NCI-H1436 treated with DMSO at 0.1 percent for 48 hours (cell line): ENCODE measurements at places on chromosomes 16 and 17.

DNA sequence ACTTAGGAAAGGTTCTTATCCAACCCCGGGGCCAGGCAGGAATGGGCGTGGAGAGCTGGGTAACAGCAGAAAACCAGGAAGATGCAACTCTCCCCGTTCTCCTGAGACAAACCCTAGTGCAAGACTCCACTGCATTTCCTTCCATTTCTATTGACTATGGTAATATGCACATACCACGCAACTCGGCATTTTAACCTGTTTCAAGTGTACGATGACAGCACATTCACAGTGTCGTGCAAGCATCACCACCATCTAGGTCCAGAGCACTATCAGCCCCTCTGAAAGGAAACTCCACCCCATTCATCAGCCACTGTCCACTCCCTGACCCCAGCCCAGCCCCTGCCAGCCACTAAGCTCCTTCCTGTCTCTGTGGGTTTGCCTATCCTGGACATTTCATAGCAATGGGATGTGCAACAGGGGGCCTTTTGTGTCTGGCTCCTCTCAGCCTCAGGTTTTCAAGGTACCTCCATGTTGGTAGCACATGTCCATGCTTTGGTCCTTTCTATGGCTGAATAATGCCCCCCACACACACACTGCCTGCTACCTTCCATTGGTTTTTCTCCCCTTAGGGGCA lies 441.9 kb downstream of the SOX9 start:
- DNase-seq, result no peak

- DNase-seq, result no peak
These were observed 26.7 kb upstream of the IRX6 start for GRCh38 chr16:55297062-55297909.

DNA sequence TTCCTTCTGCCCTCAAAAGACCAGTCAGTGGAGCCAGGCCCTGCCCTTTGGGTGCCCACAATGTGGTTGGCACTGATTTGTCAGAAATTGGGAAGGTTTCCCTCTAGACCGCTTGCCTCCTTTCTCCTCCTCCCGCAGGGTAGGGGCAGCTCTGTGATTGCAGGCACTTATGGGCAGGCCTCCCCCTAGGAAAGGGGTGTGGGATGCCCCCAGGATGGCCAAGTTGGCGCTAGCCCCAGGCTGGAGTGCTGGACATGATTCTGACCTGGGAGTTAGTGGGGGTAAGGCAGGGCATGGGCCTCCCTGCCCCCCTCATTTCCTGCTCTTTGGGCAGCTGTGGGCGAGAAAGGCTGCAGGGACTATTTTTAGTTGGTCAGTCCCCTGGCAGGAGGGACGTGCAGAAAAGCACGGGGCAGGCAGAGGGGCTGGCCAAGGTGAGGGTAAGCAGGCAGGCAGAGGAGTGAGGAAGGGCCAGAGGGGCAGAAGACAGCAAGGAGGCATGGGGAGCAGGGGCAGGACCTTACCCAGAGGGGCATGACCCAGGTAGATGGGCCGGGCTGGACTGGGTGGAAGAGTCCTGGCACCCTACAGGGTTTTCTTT lies 3.3 kb downstream of the RARA start:
- DNase-seq, result no peak

DNA sequence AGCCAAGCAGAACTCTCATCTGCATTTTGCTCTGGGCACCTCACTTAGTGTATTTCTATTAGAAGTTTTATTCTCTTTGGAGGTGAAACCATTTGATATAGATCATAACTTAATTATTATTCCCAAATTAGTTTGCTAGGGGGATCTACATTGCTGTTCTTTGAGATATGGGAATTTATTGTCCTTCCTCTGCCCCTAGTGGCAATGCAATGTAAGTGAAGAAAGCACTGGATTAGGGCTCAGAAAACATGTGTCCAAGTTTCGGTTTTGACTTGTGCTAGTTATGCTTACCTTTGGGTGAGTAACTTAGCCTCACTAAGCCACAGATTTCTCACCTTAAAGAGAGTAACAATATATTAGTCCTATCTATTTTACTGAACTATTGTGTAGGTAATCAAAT lies 2.9 kb downstream of the KRT39 start:
- DNase-seq, result no peak

DNA sequence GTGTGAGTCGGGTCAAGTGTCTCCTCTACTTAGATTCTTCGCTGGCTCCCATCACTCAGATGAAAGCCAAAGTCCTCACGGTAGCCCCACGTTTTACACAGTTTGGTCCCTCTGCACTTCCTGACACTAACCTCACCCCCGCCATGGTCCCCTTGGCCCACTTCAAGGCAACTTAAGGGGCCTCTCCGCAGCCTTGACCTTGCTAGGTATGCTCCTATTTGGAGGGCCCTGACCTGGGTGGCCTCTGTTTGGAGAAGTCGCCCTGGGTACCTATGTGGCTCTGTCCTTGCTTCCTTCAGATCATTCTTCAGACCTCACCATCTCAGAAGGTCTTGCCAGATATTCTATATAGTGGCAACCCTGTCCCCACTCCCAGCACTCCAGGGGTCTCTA lies 110.2 kb downstream of the SOCS1 start:
- DNase-seq, result no peak

DNA sequence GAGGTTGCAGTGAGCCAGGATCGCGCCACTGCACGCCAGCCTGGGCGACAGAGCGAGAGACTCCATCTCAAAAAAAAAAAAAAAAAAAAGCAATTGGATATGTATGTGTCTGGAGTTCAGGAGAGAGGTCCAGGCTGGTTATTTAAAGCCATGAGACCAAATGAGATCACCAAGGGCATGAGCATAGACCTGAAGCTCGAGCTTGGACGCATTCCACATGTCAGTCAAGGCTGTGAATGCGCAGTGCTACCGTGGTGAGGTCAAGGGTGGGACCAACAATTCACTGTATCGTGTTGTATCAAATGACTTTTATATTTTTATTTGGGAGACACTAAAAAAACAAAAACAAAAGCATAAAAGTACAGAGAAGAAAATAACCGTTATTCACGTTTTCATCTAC lies 29.1 kb upstream of the SPNS2 start:
- no peak for DNase-seq

- DNase-seq, result no peak
These were observed 50.3 kb upstream of the TBX2 start for GRCh38 chr17:61349350-61349749.

GRCh38 chr16:89009343-89010209 lies 32.6 kb upstream of the CBFA2T3 start:
- DNase-seq, result no peak

DNA sequence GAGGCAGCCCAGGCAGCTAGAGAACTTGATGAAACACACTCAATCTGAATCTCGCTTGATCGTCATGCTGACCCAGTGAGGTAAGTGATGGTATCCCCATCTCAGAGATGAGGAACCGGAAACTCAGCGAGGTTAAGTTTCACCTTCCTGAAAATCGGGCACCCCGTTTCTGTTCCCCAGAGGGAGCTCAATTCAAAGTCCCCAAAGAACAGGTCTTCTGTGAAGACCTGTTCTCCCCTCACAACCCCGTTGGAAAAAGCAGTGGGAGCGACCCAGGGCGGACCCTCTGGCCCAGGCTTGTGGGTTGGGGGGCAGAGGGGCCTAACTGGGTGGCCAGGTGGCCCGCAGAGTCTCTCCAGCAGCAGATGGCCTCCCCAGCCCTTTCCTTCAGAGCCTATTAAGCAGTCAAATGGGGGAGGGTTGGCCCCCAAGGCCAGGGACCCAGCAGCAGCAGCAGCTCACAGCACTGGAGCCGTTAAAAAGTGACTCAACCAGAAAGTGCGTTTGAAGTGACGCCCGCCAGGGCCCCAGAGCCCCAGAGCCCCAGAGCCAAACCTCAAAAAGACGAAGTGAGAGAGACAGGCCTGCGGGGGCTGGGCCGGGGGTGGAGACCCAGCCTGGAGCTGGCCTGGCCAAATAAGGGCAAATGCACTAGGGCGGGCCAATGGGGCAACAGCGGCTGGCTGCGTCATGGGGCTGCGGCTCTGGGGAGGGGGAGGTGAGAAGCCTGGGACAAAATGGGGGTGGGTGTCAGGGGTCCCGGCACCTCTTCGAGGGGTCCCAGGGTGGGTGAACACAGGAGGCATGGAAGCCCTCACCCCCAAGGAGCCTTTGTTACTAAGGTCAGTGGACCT lies 9.2 kb upstream of the TSPOAP1 start:
- DNase-seq, result no peak

GRCh38 chr17:57670769-57671569 lies 74.1 kb downstream of the CCDC182 start:
- DNase-seq, result no peak

DNA sequence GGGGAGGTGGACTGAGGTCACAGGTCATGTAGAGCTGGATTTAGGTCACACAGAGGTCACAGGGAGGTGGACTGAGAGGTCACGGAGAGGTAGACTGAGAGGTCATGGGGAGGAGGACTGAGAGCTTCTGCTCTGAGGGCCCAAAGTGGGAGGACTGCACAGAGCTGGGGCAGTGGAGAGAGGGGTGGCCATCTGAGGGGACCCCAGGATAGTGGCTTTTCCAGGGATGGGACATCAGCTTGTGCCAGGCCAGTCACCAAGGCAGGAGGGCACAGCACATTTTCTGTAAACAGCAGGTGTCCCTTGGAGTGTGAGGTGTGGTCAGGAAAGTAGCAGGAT lies 26.1 kb upstream of the JPT2 start:
- no peak for DNase-seq

GRCh38 chr17:49779739-49780231 lies 8.7 kb upstream of the KAT7 start:
- no peak for DNase-seq

- no peak for DNase-seq
These were observed 80.2 kb upstream of the CIBAR2 start for GRCh38 chr16:85192238-85193114.

DNA sequence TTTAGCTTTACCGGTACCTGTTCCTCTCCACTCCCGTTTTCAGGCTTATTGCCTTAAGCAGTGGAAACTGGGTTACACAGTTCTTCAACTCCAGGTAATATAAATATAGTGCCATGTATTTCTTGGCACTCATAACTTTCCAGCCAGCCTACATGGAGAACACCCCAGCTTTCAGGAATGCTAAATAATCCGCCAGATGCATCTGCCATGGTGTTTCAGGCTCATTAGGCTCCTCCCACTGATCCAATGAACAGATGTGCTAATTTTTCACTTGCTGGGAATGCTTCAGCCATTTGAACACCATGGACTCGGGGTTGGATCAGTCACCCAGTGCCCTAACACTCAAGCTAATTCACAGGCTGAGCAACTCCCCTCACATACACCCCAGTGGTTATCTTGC lies 4.6 kb downstream of the ANKFN1 start:
- no peak for DNase-seq

DNA sequence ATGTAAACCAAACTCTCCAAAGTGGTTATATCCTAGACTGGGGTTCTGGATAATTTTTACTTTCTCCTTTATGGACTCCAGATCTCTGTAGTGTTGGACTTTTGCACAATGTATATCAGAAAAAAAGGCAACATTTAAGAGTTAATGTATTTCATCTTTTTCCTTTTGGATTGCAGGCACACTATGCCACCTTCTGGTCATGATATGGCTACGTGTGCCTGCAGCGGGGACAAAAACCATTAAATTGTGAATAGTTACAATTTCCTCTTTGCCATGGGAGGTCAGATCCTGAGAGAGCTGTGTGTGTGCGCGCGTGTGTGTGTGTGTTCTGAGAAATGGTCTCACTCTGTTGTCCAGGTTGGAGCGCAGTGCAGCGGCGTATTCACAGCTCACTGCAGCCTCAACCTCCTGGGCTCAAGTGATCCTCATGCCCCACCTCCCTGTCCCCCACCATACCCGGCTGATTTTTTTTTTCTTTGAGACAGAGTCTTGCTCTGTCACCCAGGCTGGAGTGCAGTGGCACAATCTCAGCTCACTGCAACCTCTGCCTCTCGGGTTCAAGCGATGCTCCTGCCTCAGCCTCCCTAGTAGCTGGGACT lies 4.3 kb upstream of the SGF29 start:
- no peak for DNase-seq

- DNase-seq, result no peak
These were observed 19.5 kb downstream of the SDR42E2 start for GRCh38 chr16:22181843-22182242.

DNA sequence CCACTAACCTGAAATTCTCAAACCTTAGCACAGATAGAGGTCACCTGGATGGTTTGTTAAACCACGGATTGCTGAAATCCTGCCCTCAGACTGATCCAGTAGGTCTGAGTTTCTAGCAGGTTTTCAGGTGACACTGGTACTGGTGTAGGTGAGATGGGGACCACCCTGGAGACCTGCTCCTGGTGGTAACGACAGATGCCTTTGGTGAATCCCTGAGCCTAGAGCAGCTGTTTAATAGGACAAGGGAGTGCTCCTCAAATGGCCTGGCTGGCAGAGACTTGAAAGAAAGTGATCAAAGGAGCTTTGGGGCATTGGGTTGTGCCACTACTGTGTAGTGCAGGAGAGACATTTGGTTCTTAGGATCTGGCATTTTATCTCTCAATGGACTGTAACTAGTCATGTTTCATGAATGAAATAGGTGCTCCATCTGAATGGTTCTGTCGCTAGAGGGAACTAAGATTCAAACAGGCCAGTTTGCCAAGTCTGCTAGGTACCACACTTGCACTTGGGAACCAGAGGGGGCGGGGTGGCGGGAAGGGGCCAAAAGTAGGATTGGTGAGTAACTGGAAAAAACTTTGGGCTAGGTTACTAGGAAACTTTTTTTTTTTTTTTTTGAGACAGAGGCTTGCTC lies 2.9 kb upstream of the IFI35 start:
- DNase-seq, result no peak

- DNase-seq, result no peak
These were observed 82.0 kb upstream of the NKD1 start for GRCh38 chr16:50466170-50466569.

- DNase-seq, result no peak
These were observed 315.6 kb downstream of the HS3ST3B1 start for GRCh38 chr17:14616528-14616927.

GRCh38 chr17:16135461-16135860 lies 79.9 kb downstream of the NCOR1 start:
- no peak for DNase-seq
